ENCODE measurements at places on chromosomes 1 and 21.
A peak's percentile ranks its signal among the peaks of the same experiment; 100 is the strongest.

GRCh38 chr21:14773777-14774345 is 227.7 kb upstream of the SAMSN1 start:
- DNase-seq: no peak

- DNase-seq: no peak
Observed at GRCh38 chr1:229752679-229753078, 126.6 kb downstream of the URB2 start.

DNA sequence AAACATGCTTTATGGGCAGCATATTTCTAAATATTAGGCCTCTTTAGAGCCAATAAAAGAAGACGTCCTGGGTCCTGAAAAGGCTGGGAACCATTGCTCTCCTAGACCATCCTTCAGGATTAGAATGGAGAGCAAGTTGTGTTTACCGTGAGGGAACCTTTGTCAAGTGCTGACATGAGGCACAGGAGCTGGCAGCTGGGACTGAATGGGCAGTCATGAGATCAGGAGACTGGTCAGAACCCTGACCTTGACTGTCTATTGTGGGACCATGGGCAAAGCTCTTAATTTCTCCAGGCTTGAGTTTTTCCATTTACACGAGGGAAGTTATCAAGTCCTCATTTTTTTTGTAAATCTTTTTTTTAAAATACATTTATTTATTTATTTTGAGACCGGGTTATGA is 5.2 kb downstream of the PFKFB2 start:
- no peak for DNase-seq

DNA sequence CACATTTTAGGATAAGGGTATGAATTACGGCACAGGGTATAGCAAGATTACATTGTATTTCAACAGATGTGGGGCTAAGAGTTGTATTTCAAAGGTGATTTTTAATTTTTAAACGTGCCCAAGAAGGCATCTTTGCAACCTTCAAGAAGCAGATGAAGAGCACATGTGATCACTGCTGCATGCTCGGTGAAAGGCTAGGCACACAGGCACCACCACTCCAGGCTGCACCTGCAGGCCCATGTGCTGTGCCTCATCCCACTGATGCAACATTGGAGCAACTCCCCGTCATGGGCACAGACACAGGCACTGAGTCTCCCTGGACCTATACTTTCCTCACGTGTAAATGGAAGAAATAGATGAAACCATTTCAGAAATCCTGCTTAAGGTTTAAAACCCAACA is 23.5 kb downstream of the UBE2G2 start:
- no peak for DNase-seq

DNA sequence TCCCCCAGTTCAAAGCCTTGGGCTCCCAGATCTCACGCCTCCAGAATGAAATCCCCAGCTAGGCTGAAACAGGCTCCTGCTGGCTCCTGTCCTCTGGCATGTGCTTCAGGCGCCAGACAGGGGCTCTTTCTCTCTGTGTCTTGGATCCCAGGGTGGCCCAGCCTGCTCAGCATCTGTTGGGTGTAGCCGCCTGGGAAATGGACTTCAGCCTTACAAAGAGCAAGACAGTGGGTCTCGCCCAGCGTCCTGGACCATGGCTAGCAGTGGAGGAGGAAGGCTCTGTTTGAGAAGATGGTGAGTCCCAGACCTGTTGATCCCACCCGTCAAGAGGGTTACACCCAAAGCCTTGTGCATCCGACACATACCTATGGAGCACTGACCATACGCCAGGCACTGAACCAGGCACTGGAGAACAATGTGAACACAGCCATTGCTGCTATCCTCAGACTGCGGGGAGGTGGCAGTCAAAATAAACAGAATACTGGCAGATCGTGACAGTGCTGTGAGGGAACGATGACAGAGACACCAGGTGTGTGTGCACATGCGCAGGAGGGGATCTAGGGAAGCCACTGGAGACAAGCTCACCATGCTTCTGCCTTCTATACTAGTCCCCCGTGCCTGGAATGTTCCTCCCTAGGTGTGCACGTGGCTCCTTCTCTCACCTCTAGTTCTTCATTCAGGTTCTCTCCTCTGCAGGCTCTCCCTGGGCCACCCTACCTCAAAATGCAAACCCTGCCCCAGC is 93.0 kb upstream of the GCLM start:
- DNase-seq: no peak

GRCh38 chr1:78040484-78041089 is 5.2 kb upstream of the GIPC2 start:
- no peak for DNase-seq

- no peak for DNase-seq
Observed at GRCh38 chr1:160858507-160858906, 4.2 kb downstream of the CD244 start.

DNA sequence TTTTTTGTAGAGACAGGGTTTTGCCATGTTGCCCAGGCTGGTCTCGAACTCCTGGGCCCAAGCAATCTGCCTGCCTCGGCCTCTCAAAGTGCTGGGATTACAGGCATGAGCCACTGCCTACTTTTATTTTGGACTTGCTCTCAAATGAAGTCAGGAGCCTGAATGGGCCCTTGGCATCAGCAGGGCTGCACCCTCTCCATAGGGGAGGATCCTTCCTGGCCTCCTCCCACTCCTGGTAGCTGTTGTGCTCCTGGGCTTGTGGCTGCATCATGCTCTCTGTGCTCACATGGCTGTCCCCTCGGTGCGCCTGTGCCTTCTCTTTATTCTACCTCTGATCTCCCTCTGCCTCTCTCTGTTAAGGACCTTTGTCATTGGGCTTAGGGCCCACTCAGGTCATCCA is 46.4 kb upstream of the DISP3 start:
- no peak for DNase-seq

DNA sequence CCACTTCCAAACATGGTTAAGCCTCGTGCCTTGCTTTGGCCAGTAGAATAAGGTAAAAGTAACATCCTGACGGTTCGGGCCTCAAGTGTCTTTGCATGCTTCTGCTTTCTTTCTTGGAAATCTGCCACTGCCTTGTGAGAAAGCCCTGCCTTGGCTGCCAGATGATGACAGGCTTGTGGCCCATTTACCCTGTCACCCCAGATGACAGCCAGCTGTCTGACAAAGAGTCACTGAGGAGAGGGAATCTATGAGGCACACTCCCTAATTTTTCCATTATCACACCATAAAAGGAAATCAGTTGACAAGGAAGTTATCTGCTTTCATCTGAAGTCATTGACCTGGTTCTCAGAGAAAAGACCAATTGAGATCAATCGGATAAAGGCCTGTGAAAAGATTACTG is 199.8 kb downstream of the USH2A start:
- DNase-seq: no peak

DNA sequence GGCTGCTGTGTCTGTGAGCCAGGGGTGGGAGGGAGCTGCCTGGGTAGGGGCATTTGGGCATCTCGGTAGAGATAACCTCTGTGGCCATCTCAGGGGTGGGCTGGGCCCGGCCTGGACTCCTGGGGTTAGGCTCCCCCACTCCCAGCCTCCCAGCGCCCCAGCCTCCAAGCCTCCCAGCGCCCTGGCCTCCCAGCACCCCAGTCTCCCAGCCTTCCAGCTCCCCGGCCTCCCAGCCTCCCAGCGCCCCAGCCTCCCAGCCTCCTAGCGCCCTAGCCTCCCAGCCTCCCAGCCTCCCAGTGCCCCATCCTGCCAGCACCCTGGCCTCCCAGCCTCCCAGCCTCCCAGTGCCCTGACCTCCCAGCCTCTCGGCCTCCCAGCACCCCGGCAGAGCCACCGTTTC is 85.1 kb upstream of the TTC34 start:
- no peak for DNase-seq

DNA sequence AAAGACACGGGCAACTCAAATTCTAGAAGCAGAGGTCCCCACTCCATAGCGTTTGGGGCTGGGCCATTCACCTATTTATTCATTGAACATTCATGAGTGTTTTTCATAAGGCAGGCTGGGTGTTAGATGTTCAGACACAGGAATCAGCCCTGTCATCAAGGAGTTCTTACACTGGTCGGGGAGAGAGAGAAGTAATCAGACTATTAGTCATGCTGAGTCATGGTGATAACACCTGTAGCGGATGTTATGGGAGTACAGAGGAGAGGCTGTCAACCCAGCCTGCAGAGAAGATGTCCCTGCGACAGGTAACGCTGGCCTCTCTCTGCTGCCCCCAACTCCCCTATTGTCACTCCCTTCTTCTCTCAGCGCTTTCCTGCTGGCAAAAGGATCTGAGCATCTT is 17.2 kb downstream of the LY9 start:
- no peak for DNase-seq

DNA sequence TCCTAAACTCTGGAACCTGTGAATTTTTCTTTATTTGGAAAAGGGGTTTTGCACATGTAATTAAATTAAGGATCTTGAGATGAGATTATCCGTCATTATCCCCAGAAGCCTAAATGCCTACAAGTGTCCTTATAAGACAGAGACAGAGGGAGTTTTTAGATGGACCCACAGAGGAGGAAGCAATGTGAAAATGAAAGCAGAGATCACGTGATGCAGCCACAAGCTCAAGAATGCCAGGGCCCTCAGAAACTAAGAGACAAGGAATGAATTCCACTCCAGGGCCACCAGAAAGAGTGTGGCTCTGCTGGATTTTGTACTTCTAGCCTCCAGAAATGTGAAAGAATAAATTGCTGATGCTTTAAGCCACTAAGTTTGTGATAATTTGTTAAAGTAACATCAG is 183.6 kb upstream of the UBE2U start:
- peak; percentile 44 for DNase-seq

DNA sequence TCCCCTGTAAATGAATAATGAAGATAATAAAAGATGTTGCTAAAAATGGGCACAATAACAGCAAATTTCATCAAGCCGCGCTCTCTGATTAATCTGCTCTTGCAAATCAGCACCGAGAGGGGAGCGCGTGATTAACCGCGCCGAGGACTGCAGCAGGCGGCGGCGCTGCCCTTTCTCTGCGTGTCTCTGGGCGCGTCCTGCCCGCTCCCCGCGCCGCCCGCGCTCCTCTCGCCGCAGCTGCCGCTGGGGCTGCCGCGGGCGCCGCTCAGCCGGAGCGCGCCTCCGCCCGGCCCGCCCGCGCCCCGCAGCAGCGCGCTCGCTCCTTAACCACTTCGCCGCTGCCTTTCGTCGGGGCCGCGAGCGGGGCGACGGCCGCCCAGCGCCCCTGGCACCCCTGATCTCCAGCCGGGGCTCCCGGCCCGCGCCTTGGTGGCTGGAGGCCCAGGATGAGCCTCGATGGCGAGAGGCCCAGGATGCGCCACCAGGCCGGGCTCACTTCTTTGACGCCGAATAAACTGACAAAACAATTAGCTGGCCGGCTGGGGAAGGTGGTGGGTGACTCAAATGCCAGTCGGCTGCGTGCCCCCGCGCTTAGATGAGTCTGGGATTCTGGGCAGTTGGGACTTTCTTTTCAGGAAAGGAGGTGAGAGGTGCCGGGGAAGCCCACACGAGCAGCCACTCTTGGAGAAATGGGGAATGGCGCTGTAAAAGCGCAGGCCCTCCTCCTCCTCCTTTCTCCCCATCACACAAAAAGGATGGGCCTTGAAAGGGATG is 221.4 kb upstream of the PKN2 start:
- DNase-seq: peak; percentile 10

DNA sequence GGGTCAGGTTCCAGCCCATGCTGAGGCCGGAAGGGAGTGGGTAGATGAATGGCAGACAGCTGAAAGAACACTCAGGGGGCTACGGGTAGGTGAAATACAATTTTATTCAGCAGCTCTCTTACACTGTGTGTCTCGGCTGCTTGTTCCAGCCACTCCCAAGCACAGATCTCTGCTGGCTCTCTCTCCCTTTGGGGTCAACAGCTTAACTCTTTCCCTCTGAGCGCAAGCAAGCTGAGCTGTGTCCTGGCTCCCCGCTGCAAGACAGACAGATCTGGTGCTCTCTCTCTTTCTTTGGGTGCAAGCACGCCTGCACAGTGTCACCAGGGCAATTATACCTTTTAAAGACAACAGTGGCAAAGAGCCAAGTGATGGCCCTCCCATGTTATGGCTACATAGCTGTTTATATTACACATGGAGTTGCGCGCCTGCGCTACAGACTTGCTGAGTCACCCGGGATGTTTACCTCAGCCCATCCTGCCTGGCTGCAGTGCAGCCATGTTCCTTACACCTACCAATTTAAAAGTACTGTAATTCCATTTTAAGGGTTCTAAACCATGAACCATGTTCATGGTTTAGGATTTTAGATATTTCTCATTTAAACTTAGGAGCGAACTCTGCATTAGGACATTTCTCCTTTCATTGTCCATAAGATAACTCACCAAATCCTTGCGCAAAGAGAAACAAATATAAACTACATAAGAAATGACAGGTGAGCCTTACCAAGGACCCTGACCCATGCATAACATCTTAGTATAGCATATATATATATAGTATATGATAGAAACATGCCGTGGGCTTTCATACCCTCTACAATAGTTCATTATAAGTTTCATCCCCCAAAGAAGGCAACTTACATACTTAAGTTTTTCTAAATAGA is 396.5 kb downstream of the SMYD3 start:
- no peak for DNase-seq

DNA sequence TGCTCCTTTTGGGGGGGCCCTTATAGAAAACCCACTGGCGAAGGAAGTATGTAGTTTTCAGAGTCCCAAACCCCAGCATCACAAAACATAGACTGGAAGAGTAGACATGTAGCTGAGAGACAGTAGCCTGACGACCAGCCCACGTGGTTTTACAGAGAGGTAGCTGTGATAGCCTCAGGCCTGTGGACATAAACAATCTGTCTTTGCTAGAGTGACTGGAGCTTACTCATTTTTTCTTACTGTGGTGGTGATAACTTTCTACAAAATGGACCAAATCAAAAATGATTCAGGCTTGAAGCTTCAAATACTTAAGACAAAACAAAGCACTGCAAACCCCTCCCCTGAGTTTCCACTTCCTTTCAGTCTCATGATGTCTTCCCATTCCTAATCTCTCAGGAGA is 497.0 kb downstream of the RWDD3 start:
- DNase-seq: no peak

Measured in hepatic stellate cell (primary cell).